ENCODE measurements at places on chromosomes 13 and 19. TPM values are rescaled to one million over a fixed set of nuclear protein-coding genes. Genes with fewer than 3 reads are reported as not detected.
A peak's percentile ranks its signal among the peaks of the same experiment; 100 is the strongest.

- H3K27me3 ChIP-seq, result no peaks in the 10 kb centered on the region
- no peaks in the 10 kb centered on the region for H3K36me3 ChIP-seq
- no peak overlapping the region for H3K4me3 ChIP-seq
- DNase-seq, result no peak
Measured at GRCh38 chr13:28575200-28575599, 80.3 kb upstream of the FLT1 start.

DNA sequence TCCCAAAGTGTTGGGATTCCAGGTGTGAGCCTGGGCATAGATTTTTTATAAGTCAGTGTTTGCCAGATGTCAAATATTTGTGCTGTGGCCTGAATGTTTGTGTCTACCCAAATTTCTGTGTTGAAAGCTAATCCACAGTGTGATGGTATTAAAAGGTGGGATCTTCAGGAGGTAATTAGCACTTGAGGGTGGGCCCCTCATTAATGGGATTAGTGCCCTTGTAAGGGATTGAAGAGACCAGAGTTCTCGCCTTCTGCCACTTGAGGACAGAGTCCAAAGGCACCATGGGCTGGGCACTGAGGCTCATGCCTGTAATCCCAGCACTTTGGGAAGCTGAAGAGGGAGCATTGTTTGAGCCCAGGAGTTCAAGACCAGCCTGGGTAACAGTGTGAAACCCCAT lies 9.7 kb upstream of the FBXO17 start:
- no peak for DNase-seq
- H3K27me3 ChIP-seq, result peaks cover 7% of the 10 kb centered on the region
- H3K4me1 ChIP-seq, result no peaks in the 10 kb centered on the region
- H3K4me3 ChIP-seq, result no peak overlapping the region
- H3K27ac ChIP-seq, result no peak overlapping the region

DNA sequence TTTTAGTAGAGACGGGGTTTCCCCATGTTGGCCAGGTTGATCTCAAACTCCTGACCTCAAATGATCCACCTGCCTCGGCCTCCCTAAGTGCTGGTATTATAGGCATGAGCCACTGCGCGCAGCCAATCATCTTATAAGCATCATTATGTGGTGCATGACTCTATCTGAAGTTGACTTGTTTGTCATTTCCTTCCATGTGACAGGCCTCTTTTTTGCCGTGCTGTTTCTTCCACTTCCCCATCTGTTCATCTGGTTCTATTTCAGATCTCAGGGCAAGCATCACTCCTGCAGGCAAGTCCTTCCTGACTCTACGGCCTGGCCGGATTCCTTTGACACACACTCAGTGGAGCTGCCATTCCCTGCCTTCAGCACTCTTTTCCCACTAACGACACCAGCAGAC lies 15.2 kb downstream of the COL5A3 start:
- H3K27ac ChIP-seq, result no peak overlapping the region
- H3K36me3 ChIP-seq, result peaks cover 3% of the 10 kb centered on the region
- no peak for DNase-seq
- no peak overlapping the region for H3K4me3 ChIP-seq

DNA sequence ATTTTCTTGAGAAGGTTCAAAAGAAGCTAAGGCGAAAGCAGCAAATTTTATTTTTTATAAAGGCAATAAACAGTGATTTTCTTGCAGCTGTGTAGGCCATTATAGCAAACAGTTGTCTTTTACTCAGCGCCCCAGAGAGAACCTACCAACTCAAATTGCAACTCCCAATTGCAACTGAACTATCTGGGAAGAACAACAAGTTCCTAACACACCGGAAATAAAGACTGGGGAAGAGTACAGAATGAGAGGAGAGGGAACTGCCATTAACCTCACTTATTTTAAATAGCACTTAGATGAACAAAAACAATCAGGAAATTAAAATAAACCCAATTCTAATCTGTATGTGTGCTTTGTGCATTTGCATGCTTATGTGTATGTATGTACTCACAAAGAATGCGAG lies 171.1 kb downstream of the KCTD12 start:
- H3K36me3 ChIP-seq, result no peaks in the 10 kb centered on the region
- H3K27me3 ChIP-seq, result no peaks in the 10 kb centered on the region
- peaks cover 22% of the 10 kb centered on the region for H3K4me1 ChIP-seq
- H3K27ac ChIP-seq, result no peak overlapping the region

DNA sequence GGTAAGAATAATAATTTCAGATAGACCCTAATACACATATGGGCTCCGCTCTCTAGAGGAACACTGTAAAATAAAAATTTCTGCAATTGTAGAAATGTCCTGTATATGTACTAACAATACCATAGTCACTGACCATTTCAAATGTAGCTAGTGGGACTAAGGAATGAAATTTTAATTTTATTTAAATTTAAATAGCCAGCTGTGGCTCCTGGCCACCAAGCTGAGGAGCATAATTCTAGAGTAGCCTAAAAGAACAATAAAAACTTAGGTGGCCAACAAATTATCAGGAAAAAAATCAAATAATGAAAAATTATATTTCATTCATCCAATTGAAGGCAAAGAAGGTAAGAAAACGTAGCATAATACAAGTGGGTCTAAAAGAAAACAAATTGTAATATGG lies 240.9 kb upstream of the MIR17HG start:
- no peak overlapping the region for H3K27ac ChIP-seq
- no peak overlapping the region for H3K4me3 ChIP-seq
- no peaks in the 10 kb centered on the region for H3K27me3 ChIP-seq
- no peaks in the 10 kb centered on the region for H3K36me3 ChIP-seq

- H3K4me3 ChIP-seq, result peak overlapping the region; percentile 83
- H3K4me1 ChIP-seq, result peaks cover 51% of the 10 kb centered on the region
- no peaks in the 10 kb centered on the region for H3K36me3 ChIP-seq
- no peak for DNase-seq
Measured at GRCh38 chr19:45884682-45885555, 1.0 kb downstream of the IRF2BP1 start.

- peaks cover 91% of the 10 kb centered on the region for H3K36me3 ChIP-seq
- H3K4me1 ChIP-seq, result no peaks in the 10 kb centered on the region
- no peaks in the 10 kb centered on the region for H3K27me3 ChIP-seq
- no peak overlapping the region for H3K4me3 ChIP-seq
- H3K27ac ChIP-seq, result no peak overlapping the region
- DNase-seq, result no peak
Measured at GRCh38 chr13:24293746-24294145, 15.6 kb upstream of the C1QTNF9 start.

GRCh38 chr13:105979131-105980011 lies 556.1 kb downstream of the EFNB2 start:
- no peaks in the 10 kb centered on the region for H3K27me3 ChIP-seq
- DNase-seq, result peak; percentile 66
- H3K4me1 ChIP-seq, result no peaks in the 10 kb centered on the region
- no peak overlapping the region for H3K4me3 ChIP-seq
- H3K36me3 ChIP-seq, result no peaks in the 10 kb centered on the region

DNA sequence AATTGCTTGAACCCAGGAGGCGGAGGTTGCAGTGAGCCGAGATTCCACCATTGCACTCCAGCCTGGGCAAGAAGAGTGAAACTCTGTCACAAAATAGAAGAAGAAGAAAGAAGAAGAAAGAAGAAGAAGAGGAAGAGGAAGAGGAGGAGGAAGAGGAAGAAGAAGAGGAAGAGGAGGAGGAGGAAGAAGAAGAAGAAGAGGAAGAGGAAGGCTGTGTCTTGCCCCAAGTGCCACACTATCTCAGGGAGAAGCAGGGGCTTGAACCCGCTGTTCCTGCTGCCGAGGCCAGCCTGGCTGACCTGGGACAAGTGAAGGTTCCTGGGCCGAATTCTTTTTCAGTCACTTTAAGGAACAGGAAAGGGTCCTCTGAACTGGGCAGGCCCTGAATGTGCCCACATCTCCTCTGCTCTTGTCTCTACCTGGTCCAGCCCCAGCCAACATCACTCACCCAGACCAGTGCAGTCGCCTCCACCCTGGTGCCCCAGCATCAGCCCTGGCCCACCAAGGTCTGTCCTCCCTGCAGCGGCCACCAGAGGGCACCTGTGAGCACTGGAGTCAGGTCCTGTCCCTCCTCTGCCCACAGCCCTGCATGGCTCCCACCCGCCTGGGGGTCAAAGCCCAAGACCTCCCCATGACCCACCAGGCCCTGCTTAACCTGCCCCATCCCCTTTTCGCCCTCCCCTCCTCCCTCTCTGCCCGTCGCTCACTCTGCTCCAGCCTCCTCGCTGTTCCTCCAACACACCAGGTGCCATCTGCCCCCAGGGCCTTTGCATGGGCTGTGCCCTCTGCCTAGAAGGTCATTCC lies 20.0 kb downstream of the TICAM1 start:
- no peak overlapping the region for H3K4me3 ChIP-seq
- peaks cover 33% of the 10 kb centered on the region for H3K4me1 ChIP-seq
- H3K36me3 ChIP-seq, result peaks cover 7% of the 10 kb centered on the region
- H3K27me3 ChIP-seq, result no peaks in the 10 kb centered on the region

DNA sequence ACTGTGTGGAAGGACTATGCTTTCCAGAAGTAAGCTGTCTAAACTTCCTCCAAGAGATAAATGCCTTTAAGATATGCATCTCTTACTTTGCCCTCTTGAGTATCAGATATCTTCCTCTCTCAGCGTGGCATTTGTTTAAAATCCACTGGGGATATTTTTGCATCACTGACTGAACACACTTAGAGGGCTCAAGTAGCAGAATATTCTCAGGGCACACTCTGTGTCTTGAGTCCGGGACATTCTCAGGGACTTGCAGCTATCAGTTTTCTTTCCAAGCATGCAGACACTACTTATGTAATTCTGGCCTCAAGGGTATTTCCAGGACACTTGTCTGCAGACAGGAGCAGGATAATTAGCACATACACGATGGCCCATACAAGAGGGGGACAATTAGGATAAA lies 84.7 kb downstream of the ERCC5 start:
- no peak for DNase-seq
- H3K4me3 ChIP-seq, result no peak overlapping the region
- no peak overlapping the region for H3K27ac ChIP-seq
- H3K4me1 ChIP-seq, result no peaks in the 10 kb centered on the region

DNA sequence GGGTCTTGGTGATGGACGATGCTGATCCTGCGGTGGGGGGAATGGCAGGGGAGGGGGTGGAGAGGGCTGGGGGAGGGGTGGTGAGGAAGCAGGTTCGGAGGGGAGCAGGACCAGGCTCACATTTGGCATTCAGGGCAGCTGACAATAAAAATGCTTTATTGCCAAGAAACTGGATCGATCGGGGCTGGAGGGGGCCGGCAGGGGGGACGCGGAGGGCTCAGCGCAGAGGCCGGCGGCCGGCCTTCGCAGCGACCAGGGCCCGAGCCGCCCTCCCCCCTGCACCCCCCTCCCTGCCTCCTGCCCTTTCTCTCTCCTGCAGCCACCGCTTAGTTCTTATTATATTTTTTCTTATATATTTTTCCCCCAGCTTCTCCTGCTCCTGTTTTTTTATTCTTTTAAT lies 18.1 kb upstream of the POU2F2 start:
- H3K27ac ChIP-seq, result no peak overlapping the region
- H3K4me1 ChIP-seq, result no peaks in the 10 kb centered on the region
- no peaks in the 10 kb centered on the region for H3K36me3 ChIP-seq
- no peak overlapping the region for H3K4me3 ChIP-seq
- peaks cover 81% of the 10 kb centered on the region for H3K27me3 ChIP-seq

DNA sequence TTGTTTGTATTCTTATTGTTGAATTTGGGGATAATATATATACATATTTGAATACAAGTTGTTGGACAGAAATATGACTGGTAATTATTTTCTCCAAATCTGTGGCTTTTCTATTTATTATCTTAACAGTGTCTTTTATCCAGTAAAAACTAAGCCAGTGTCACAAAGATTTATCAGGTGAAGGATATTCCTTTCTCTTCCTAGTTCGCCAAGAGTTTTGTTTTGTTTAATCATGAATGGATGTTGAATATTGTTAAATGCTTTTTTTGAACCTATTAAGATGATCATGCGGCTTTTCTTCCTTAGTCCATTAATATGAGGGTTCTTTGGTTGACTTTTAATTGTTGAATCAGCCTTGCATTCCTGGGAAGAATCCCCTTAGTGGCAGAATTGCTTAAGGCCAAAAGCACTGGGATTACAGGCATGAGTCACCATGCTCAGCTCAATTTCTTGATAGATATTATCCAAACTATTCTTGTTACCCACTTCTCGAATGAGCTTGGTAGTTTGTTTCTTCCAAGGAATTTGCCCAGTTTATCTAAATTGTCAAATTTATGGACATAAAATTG lies 53.3 kb downstream of the TEX26 start:
- no peaks in the 10 kb centered on the region for H3K36me3 ChIP-seq
- H3K27ac ChIP-seq, result no peak overlapping the region
- H3K4me3 ChIP-seq, result no peak overlapping the region
- peak; percentile 12 for DNase-seq
- no peaks in the 10 kb centered on the region for H3K4me1 ChIP-seq

- no peaks in the 10 kb centered on the region for H3K27me3 ChIP-seq
- H3K4me1 ChIP-seq, result no peaks in the 10 kb centered on the region
- H3K4me3 ChIP-seq, result no peak overlapping the region
- H3K27ac ChIP-seq, result no peak overlapping the region
- H3K36me3 ChIP-seq, result peaks cover 64% of the 10 kb centered on the region
Measured at GRCh38 chr13:19668778-19669177, 35.3 kb downstream of the MPHOSPH8 start.

GRCh38 chr13:61095885-61096284 lies 319.8 kb downstream of the PCDH20 start:
- no peaks in the 10 kb centered on the region for H3K36me3 ChIP-seq
- no peaks in the 10 kb centered on the region for H3K27me3 ChIP-seq

DNA sequence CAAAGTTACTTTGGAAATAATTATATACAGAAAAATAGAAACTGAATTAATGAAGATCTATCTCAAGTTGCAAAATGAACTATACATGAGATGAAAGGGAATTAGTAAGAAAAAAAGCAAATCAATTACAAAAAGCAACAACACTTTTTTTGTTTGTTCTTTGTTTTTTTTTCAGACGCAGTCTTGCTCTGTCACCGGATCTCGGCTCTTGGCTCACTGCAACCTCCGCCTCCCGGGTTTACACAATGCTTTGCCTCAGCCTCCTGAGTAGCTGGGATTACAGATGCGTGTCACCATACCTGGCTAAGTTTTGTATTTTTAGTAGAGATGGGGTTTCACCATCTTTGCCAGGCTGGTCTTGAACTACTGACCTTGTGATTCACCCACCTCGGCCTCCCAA lies 2.2 kb downstream of the ZNF415 start:
- H3K4me3 ChIP-seq, result no peak overlapping the region
- H3K36me3 ChIP-seq, result no peaks in the 10 kb centered on the region
- DNase-seq, result no peak
- H3K4me1 ChIP-seq, result peaks cover 10% of the 10 kb centered on the region
- no peaks in the 10 kb centered on the region for H3K27me3 ChIP-seq
- H3K27ac ChIP-seq, result no peak overlapping the region

- no peak overlapping the region for H3K27ac ChIP-seq
- no peaks in the 10 kb centered on the region for H3K36me3 ChIP-seq
- no peak for DNase-seq
- H3K27me3 ChIP-seq, result no peaks in the 10 kb centered on the region
Measured at GRCh38 chr13:113664751-113665596, 2.0 kb upstream of the GRK1 start.

FGF22 gene
- total RNA-seq, result 0.80 TPM

ZNF442 gene
- 3.4 TPM for total RNA-seq

THSD8 gene
- total RNA-seq, result not detected

A1BG gene
- total RNA-seq, result 8.7 TPM
